NT2/D1 (cell line): ENCODE measurements at places on chromosomes 11 and 22.

- no peak for DNase-seq
These were observed 42.7 kb downstream of the KCNJ1 start for GRCh38 chr11:128824191-128825049.

- no peak for DNase-seq
These were observed 84.9 kb downstream of the CTTN start for GRCh38 chr11:70483077-70483861.

DNA sequence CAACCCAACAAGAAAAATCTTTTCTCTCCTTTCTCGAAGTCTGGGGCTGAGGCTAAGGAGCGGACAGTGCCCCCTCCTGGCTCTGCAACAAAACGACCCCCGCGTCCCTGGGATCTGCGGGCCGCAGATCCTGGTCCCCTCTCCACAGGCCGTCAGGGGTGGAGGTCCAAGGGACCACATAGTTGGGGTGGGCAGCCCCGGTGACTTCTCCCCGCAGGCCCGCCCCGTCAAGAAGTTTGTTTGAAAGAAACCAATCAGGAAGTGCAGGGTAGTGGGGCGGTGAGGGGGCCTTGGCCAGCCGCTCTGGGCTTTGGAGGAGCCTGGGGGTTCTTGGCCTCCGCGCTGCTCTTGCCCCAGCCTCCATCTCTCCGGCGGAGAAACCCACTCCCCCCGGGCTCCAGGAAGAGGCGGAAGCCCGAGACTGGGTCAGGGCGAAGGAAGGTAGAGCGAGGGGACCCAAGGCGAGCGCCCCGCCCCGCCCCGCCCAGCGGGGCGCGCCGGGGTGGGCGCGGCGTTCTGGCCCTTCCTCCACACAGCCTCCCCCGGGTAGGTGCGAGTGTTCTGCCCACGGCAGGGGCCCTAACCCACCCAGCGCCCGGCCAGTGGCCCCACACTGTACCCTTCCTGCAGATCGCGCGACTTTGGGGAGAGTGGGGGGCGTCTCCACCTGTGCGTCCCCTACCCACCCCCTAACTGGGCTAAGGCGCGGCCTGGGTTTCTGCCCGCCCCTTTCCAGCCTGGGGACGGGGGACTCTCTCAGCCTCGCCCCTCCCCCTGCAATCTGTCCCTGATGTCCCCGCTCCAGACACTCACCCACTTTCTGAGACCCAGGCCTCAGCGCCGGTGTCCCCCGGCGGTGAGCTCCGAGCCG lies 1.3 kb downstream of the TP53I11 start:
- peak; percentile 78 for DNase-seq

DNA sequence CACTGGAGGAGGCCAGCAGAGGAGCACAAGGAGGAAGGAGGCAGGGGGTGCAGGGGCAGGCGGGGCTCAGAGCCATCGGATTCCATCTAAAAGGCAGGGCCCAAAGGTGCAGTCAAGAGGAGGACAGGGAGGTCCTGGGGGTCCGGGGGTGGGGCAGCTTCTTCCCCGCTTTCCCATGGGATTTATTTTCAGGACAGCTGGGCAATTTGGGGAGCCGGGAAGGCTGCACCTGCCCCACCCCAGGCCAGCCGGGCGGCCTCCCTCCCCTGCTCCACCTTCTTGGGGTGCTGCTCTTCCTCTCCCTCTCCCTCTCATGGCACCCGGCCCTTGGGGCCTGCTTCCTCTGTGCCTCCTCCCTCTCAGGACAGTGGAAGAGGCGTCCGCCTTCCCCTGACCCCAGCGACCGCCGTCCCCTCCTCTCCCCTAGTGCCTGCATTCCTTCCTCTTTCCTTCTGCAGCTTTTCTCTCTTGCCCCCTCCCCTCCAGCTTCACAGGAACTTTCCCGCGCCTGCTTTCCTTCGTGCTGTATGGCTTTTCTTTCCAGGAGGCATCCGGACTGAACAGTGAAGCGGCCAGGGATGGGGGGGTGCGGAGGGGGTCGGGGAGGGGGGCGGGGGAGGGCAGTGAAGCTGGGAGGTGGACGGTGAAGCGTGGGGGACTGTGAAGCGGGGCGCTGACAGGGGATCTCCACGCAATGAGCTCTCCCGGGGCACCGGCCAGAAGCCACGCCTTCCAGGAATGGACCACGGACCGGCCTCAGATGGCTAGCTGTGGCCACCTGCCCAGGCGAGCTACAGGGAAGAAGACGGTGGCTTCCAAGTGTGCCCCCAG lies 26.9 kb downstream of the APOBEC3H start:
- DNase-seq = no peak

GRCh38 chr11:76221365-76221764 lies 15.1 kb upstream of the WNT11 start:
- DNase-seq = no peak
